ENCODE measurements at places on chromosomes 16 and 17.

DNA sequence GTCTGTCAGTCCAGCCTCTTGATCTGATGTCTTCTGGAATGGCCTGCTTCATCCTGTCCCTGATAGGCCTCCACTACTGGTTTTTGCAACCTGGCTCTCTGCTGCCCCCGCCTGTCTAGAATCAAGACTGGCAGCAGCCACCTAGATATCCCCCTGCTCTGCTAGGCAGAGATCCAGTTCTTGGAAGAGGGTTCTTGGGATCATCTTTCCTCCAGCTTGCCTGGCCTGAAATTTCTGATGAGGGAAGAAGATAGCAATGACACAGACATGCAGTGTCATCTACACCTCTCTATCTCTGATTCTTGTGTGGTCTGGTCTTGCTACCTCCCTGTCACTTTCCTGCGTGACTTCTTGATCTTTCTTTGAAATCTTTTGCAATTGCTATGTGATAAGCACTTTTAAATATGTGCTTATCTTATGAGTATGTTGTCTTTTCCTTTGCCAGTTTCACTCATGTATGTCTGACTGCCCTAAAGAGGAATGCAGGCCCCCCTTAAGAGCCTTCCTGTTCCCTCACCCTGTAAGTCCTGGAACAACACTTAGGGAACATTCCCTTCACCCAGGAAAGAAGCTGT is 20.3 kb upstream of the NFATC3 start:
- peak; percentile 68 for DNase-seq
- H3K27ac ChIP-seq: peak overlapping the region; percentile 80
- no peaks in the 10 kb centered on the region for H3K36me3 ChIP-seq
- no peaks in the 10 kb centered on the region for H3K27me3 ChIP-seq
- H3K4me3 ChIP-seq: peak overlapping the region; percentile 53

- H3K27ac ChIP-seq: peak overlapping the region; percentile 90
- H3K36me3 ChIP-seq: peaks cover 8% of the 10 kb centered on the region
- H3K4me3 ChIP-seq: peak overlapping the region; percentile 78
Observed at GRCh38 chr17:30824002-30824355, 513 bp downstream of the CRLF3 start.

DNA sequence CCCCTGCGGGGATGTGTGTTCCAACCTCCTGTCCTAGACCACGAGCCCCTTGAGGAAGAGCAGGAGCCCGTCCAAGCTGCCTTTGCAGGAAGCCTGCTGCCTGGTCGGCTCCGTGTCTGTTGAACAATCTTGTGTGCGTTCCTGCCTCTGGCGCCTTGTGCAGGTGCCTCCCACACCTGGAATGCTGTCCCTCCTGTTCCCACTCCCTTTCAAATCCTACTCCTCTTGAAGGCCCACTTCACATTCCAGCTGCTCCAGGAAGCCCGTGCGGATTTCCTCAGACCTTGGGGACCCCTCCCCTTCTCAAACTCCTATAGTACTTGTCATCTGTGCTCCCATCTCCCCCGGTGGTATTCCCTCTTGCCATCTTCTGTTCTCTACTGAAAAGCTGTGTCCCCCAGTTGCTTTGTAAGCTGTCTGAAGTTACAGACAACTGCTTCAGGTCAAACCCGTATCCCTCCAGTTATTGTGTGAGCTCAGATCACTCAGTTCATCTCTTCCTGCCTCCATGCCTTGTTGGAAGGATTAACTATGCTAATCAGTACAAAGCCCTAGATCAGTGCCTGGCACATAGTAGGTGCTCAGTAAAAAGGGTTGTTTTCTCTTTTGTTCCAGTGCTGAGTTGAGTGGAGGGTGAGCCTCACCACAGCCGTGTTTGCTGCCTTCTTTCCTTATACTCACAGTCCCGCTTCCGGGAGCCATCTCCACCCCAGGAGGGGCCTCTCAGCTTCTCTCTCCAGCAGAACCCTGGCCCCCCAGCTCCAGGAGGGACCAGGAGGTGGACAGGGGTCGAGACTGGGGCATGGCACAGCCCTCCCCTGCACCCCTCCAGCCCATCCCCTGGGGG is 241.8 kb upstream of the CIBAR2 start:
- peaks cover 1% of the 10 kb centered on the region for H3K4me1 ChIP-seq
- H3K36me3 ChIP-seq: no peaks in the 10 kb centered on the region
- H3K4me3 ChIP-seq: no peak overlapping the region
- peaks cover 13% of the 10 kb centered on the region for H3K27me3 ChIP-seq
- no peak for DNase-seq
- no peak overlapping the region for H3K27ac ChIP-seq

DNA sequence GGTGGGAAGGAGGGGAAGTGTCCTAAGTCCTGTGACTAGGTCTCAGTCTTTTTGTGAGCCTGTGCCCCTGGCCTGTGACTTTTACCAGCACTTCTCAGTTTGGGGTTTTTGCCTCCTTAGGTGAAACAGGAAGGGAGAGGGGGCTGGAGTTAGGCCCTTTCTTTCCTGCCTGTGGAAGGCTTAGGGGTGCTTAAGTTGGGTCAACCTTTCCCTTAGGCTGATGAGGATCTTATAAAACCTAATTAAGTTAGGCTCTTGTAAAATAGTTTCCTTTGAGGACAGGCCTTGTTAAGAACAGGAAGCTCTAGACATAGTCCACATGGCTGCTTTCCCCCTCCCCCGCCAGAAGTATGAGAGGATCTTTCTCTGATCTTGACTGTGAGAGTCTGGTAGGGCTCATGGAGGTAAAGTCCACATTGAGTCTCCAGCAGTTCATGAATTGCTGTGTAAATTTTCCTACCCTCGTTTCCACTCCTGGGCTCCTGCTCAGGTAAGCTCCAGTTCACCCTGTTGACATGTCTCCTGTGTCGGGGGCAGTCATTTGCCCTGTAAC is 17.0 kb upstream of the DNASE1 start:
- no peak overlapping the region for H3K4me3 ChIP-seq
- H3K27me3 ChIP-seq: no peaks in the 10 kb centered on the region
- peak; percentile 11 for DNase-seq
- peak overlapping the region; percentile 4 for H3K27ac ChIP-seq
- H3K4me1 ChIP-seq: peaks cover 16% of the 10 kb centered on the region
- H3K36me3 ChIP-seq: peaks cover 2% of the 10 kb centered on the region

GRCh38 chr16:47553853-47554564 is 92.9 kb downstream of the PHKB start:
- peaks cover 4% of the 10 kb centered on the region for H3K36me3 ChIP-seq
- no peaks in the 10 kb centered on the region for H3K4me1 ChIP-seq
- H3K4me3 ChIP-seq: no peak overlapping the region
- no peak overlapping the region for H3K27ac ChIP-seq

DNA sequence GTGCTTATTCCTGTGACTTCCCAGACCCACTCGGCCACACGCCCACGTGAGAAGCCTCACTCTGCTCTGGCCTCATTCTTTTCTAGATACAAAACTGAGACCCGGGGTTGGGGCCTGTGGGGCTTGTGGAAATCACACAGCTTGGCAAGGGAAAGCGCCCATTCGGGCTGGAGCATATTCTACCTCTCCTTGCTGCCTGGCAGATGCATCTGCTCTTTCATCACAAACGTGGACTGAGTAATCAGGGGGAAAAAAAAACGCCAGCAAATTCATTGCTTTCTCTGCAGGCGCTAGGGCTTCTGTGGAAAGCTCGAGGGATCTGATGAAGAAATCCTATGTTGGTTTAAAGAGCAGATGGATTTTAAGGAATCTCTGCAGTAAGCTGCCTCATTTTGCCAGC is 44.4 kb downstream of the DNAH9 start:
- no peak for DNase-seq
- no peak overlapping the region for H3K4me3 ChIP-seq
- H3K4me1 ChIP-seq: peaks cover 2% of the 10 kb centered on the region
- H3K36me3 ChIP-seq: no peaks in the 10 kb centered on the region
- H3K27me3 ChIP-seq: no peaks in the 10 kb centered on the region

Data from effector memory CD8-positive, alpha-beta T cell (primary cell).